Esophagus mucosa (tissue), 1 donor: ENCODE measurements at places on chromosomes 5 and 9. TPM values are rescaled to one million over a fixed set of nuclear protein-coding genes. Genes with fewer than 3 reads are reported as not detected.

GRCh38 chr5:147573211-147573610 is 63.3 kb upstream of the DPYSL3 start:
- no peak for ATAC-seq

- no peak for ATAC-seq
Observed at GRCh38 chr9:100120286-100120685, 21.2 kb downstream of the INVS start.

GRCh38 chr9:133576031-133576874 is 32.9 kb downstream of the FAM163B start:
- no peak for ATAC-seq

DNA sequence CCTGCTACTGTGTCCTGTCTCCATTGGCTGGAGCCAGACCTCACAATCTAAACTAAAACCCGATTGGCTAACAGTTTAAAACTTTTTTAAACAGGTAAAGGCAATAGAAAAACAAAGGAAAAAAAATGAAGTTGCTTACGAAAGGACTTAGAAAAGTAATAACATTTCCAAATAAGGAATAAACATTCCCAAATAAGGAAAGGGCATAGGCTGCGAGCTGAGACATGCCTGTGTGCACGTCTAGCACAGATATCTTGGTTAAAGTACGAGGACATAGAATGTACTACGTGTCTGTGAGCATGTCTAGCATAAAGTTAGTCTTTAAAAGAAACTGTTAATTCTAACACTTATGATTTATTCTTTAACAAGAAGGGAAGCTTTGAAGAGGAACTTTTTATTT is 15.3 kb upstream of the FAM120A start:
- no peak for ATAC-seq

DNA sequence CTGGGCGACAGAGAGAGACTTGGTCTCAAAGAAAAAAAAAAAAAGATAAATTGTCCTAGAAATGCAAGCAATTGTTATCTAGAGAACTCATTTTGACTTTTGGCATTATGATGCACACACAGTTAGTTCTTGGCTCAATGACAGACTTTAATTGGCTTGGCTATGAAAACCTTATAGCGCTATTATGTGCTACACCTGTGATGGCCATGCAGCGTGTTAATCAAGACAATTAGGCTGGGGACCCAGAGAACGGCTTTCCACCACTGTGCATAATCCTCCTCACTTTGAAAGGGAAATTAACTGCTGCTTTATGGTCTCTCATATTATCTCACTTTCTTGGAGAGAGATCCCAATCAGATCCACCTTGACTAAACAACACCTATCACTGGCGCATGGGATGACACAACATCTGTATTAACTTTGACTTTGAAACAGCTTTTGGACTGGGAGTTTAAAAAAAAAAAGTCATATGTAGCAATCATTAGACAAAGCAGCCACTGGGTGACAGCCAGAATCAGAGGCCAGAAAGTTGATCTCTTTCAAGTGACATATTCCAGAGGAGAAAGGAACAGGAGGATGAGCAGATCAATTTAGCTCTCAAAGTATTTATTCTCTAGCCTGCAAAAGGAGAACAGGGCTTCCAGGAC is 132.5 kb downstream of the PPP2R2B start:
- no peak for ATAC-seq

GRCh38 chr5:128572051-128572929 is 34.2 kb upstream of the FBN2 start:
- no peak for ATAC-seq

- no peak for ATAC-seq
Observed at GRCh38 chr9:106861640-106862109, 1.3 kb upstream of the ZNF462 start.

DNA sequence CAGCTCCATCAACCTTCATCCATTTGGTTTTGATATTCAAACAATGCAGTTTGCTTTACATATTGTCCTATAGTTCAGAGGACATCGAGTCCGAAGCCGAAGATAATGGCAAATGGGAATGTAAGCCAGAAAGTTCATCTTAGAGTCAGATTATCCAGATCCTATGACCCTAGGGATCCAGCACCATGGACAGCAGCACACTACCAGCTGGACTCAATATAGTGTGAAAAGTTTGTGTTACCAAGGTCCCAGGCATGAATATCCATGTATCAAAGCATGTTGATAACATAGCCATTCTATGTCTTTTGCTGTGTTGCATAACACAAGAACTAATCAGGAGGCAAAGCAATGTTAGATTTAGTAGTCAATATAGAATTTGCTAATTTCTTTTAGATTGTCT is 46.3 kb downstream of the FSTL4 start:
- ATAC-seq, result no peak

DNA sequence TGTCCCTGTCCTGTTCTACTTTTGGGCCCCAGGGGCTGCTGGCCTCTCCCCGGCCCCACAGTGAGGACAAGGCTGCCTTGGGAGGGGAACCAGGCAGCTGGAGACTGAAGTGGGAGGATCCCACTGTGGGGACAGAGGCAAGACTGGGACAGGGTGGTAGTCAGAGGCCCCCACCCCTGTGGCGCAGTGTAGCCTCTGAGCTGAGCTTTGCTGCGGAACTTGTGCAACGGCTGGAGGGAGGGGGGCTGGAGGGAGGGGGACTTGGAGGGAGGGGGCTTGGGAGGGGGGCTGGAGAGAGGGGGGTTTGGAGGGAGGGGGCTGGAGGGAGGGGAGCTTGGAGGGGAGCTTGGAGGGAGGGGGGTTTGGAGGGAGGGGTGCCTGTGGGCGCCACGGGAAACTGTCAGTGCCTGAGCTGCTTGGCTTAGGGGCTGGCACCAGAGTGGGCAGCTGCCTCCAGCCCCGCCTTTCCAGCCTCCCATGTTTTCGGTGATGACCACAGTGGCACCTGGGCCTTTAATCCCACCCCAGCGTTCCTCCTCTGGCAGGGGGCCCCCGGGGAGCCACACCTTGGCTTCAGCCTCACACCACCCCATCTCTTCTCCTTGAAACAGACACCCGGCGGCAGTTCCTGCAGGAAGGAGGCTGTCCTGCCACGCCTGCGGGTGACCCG is 2.3 kb upstream of the FUT7 start:
- peak; percentile 15 for ATAC-seq

- no peak for ATAC-seq
Observed at GRCh38 chr5:171663311-171664085, 122.1 kb upstream of the SMIM23 start.

DNA sequence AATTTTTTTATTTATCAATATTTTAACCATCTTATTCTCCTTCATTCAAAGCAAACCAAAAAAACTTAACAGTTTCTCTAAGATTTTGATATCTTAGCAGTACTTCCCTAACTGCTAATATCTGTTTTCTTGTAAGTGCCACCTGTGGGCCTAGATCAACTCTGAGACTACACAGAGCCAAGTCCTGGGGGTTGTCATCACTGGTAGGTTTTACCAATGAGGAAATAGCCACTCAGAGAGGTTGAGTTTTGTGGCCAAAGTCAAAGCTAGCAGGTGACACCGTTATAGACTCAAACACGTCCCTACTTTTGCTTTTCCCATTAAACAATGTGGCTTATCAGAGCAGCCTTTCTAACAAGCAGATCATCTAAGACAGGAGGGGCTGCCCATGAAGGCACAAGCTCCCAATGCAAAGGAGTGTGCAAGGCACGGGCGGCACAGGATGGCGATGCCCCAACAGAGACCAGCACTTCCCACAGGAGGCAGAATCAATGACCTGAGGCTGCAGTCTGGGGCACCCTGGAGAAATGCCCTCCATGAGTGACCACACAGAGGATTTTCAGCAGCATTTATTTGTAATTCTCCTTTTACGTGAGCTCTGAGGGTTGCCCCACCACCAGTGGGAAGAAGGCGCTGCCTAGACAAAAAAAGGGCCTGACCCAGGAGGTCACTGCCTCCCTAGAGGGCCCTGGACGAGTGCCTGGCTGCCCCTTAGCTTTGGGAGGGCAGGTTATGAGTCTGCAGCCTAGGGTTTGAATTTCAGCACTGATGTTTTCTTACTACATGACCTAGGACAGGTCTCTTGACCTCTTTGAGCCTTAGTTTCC is 7.4 kb downstream of the TBC1D2 start:
- ATAC-seq, result no peak

- ATAC-seq, result no peak
Observed at GRCh38 chr5:146055432-146055831, 49.9 kb downstream of the PLAC8L1 start.

GRCh38 chr5:135150767-135151166 is 116.7 kb upstream of the PITX1 start:
- no peak for ATAC-seq

DNA sequence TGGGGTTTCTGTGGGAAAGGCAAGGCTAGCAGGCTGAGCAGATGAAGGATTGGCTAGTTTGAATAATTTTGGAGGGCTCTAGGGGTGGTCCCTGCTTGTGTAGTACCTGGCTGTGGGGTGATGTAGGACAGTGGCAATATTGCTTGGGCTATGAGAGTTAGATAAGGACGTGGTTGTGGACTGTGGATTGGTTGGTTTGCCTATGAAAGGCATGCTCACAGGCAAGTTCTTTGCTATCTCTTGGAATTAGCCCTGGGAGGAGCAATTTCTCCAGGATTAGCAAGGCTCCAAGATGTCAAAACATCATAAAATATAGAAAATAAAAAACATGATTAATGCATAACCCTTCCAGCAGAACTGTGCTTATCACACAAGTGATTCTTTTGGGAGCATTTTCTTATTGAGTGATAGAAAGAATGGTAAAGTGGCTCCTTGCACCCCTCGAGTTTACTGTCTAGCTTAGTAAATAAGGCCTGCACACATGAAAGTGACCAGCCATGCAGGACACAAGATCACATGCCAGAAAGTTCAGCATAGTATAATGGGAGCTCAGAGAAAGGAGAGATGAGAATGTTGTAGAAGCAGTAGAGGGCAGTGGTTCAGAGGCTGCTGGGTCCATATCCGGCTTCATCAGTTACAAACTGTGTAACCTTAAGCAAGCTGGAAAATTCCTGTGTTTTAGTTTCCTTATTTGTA is 13.8 kb downstream of the AOPEP start:
- ATAC-seq, result no peak

DNA sequence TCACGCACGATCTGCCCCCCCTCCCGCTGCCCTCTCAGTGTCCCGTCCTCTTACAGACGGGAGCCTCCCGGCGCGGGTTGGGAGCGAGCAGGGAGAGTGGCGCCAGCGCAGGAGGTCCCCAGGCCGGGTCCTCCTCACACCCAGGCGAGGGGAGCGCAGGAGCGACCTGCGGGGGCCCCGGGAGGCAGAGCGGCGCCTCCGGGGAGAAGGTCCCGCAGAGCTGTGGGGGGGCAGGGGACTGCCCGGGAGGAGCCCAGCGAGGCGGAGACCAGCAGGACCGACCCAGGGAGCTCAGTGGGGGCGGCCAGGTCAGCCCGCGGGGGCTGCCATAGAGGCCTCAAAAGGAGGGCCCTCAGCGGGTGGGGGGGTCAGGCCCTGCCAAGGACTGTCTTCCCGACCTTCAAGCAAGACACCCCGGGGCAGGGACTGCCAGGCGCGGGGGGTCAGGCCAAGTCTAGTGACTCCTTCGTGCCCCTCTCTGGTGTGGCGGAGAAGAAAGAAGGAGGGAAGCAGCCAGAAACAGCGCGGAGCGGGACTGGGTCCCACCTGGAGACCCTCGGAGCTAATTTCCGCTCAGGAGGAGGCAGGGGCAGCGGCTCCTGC is 123.3 kb upstream of the ERCC6L2 start:
- ATAC-seq, result no peak

GRCh38 chr5:15718421-15719179 is 218.6 kb downstream of the FBXL7 start:
- ATAC-seq, result no peak

DNA sequence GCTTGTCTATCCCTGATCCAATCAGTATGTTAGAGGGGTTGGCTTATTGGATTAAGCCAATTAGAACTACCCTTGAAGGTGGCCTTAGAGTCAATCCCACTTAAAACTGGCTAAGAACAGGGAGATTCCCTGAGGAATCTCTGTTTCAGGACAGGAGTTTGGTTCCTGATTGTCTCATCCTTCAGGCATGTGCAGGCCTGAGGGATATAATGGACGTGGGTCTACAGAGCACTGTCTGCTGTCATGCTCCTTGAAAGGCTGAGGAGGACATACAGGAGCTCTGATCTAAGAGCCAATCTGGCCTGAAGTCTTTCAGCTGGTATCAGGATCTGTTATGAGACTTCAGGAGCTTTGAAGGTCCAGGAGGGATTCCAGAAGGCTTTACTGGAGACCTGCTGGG is 36.2 kb upstream of the PRXL2C start:
- ATAC-seq, result no peak

- peak; percentile 99 for ATAC-seq
Observed at GRCh38 chr9:75111019-75111622, 22.8 kb downstream of the OSTF1 start.

- ATAC-seq, result no peak
Observed at GRCh38 chr9:71752352-71752751, 16.0 kb downstream of the CEMIP2 start.

GRCh38 chr5:177610131-177610769 is 10.3 kb downstream of the B4GALT7 start:
- ATAC-seq, result no peak

DNA sequence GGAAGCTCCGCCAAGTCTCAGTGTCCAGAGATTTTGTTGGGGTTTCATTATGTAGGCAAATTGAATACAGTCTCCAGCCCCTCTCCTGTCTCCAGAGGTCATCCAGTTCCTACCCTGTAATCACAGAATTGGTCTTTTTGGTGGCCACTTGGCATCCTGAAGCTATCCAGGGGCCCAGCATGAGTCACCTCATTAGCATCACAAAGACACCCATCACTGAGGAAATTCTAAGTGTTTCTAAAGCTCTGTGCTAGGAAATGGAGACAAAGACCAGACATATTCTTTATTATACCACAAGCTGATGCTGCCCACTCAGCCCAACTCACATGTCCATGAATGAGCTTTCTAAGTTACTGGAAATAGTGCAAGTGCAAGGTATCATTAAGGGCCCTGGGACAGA is 229.9 kb downstream of the DOCK8 start:
- no peak for ATAC-seq

DNA sequence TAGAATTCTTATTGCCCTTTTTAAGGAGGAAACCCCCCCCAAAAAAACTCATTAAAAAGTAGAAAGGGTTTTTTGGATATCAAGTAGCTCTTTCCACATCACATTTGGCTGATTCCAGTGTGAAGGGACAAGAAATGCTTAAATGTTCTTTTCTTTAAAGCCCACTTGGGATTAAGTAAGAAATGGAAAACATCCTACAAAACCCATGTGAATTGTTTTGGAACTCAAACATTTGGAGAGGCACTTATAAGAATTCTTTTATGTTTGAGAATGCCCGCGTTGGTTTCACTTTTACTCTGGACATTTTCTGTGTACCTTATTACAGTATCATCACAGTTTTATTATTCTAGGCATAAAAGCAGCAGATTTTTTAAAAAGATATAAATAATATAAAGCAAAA is 301.1 kb upstream of the ACTBL2 start:
- ATAC-seq, result no peak

The ARHGEF37 gene
- 23.6 TPM for total RNA-seq

The LECT2 gene
- total RNA-seq, result not detected

The FBXW2 gene
- total RNA-seq, result 34.7 TPM

The RAD1 gene
- total RNA-seq, result 11.2 TPM

The MZB1 gene
- total RNA-seq, result 3.3 TPM

The ZNF484 gene
- total RNA-seq, result 3.0 TPM

The GLRA1 gene
- total RNA-seq, result not detected

The PLAC8L1 gene
- total RNA-seq, result 0.52 TPM

The IL5 gene
- total RNA-seq, result not detected
